ENCODE measurements at places on chromosomes 16 and 17.
A peak's percentile ranks its signal among the peaks of the same experiment; 100 is the strongest.

DNA sequence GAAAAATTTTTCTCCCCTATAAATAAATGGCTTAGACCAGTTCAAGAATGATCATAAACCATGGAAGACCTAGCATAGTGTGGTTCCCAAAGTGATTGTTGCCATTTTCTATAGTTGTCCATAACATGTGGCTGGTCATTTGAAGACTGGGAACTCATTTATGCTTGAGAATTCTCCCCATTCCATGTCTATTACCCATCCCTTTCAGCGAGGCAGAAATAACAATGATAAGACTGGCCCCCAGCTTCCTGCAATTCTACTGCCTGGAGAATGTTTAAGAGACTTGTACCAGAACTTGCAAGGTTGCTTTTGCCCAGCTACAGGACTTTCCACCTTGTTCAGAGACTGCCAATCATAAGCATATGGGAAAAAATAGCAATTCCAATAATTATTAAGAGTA is 146.5 kb upstream of the CDH11 start:
- no peak for DNase-seq

- peak; percentile 32 for DNase-seq
These were observed 69.0 kb downstream of the PLXDC1 start for GRCh38 chr17:39082482-39082881.

GRCh38 chr17:46853896-46854444 is 2.6 kb downstream of the WNT9B start:
- DNase-seq, result no peak

GRCh38 chr16:69610356-69610755 is 44.6 kb downstream of the NFAT5 start:
- DNase-seq, result no peak

GRCh38 chr16:78230832-78231231 is 131.4 kb downstream of the WWOX start:
- no peak for DNase-seq

GRCh38 chr17:80861892-80862291 is 129.7 kb upstream of the CHMP6 start:
- DNase-seq, result no peak

DNA sequence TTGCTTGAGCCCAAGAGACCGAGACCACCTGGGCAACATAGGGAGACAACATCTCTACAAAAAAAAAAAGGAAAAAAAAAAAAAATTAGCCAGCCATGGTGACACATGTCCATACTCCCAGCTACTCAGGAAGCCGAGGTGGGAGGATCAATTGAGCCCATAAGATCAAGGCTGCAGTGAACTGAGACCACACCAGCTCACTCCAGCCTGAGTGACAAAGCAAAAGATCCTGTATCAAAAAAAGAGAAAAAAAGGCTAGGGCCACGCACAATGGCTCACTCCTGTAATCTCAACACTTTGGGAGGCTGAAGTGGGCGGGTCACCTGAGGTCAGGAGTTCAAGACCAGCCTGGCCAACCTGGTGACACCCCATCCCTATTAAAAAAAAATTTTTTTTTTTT is 13.8 kb downstream of the SUMO2 start:
- no peak for DNase-seq

- DNase-seq, result no peak
These were observed 2.3 kb downstream of the MAP3K3 start for GRCh38 chr17:63624531-63624880.

DNA sequence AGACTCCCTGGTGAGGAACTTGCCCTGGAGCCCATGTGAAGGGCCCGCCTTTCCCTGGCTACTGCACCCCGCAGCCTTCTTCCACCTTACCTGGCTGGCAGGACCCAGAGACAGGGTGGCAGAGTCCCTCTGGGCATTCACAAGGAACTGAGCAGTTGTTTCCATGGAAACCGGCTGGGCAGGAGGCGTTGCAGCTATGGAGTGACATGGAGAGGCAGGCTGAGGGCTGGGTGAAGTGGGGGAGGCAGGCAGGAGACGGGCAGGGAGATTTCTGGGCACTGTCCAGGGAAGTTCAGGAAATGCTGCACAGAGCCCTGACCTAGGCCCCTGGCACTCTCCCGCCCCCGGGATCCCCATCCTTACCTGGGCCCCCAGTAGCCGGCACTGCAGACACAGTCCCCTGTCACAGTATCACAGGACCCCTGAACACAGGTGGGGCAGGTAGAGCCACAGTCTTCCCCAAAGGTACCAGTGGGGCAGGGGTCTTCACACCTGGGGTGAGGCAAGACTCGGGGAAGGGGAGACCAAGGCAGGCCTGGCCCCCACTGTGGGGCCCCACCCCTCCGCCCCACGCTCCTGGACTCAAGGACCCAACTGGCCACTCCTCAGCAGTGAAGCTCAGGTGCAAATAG is 5.9 kb downstream of the SCARF1 start:
- DNase-seq, result no peak

DNA sequence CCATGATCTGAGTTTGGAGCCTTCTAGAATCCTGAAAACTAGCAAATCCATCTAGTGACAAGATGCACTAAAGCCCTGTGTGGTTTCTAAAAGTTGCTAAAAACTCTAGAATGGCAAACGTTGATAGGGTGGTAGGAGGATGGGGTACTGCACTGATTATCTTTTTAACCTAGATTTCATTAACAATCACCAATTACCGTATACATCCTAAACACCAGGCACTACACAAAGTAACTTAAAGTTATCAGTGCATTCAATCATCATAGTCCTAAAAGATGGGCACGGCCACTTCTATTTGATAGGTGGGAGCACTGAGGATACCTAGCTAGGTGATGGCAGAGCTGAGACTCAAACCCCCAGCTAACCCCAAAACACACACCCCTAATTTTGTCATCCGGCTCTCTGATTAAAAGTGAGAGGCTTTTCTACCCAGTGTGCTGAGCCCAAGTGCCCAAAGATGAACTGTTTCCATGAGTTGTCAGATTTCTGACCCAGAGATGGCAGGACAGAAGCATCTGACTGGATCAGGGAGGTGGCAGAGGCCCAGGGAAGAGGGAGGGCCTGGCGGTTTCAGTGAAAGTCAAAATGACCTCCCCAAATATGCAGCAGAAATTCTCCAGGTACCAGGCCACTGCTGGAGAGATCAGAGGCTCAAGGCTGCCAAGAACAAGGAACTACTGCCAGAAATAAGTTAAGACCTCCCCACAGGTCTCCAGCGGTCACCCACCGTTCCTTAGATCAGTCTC is 396.8 kb downstream of the SOX9 start:
- no peak for DNase-seq

DNA sequence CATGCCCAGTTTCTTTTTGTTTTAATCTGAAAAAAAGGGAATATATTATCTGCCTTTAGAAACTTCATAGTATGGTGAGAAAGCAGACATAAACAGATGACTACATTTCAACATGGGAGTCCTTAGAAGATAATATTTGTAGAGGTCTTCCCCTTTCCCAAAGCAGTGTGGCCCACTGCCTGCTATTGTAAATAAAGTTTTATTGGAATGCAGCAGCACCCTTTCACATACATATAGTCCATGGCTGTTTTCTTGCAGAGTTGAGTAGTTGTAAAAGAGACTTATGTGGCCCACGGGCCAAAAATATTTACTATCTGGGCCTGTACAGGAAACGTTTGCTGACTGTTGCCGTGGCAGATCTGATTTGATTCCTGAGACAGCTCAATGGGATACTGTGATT is 8.5 kb downstream of the KATNIP start:
- DNase-seq, result no peak

GRCh38 chr16:87471278-87472141 is 21.3 kb downstream of the ZCCHC14 start:
- no peak for DNase-seq

DNA sequence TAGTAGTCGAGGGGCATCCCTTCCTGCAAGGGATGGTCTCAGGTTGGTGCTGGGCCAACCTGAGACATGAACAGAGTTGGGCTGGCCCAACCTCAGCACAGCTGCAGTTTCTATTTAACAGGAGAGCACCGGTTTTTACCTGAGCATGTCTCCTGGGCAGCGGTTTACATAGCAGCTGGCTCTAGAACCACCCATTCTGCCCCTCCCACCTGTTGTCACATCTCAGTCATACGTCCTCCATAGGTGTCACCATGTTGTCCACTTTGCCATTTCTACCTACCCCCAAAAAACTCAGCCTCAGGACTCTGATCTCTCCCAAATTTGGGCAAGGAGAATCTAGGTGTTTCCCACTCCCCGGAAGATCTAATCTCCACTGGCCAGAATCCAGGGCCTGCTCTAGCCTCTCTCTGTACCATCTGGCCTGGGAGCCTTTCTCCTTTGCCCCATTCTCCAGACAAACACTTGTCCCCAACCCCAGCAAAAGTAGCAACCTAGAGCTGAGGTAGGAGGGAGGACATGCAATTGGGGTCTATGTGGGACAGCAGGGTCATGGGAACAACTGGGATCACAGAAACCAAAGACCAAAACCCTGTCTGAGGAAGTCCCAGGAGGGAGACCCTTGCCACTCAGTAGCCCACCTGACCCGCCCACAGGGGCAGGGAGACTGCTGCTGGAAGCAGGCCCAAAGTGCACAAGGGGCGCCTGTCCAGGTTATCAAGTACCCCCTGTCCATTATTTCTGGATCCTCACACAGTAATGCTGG is 19.1 kb downstream of the ETV4 start:
- no peak for DNase-seq

DNA sequence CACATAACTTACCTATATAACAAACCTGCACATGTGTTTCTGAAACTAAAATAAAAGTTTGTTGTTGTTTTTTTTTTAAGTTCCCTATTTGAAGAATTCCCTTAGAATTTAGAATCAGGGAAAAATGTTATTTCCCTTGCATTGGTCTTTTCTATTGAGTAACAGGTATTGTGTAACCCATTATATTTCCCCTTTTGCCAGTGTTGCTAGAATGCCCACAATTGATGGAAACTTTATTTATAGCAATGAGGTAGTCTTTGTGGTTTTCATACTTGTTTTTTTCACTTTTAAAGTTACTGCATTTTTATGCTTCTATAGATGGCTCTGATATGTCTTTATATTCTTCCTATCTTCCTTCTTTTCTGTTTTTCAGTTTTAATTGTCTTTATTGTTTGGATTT is 3.9 kb downstream of the NLRP1 start:
- DNase-seq, result no peak

DNA sequence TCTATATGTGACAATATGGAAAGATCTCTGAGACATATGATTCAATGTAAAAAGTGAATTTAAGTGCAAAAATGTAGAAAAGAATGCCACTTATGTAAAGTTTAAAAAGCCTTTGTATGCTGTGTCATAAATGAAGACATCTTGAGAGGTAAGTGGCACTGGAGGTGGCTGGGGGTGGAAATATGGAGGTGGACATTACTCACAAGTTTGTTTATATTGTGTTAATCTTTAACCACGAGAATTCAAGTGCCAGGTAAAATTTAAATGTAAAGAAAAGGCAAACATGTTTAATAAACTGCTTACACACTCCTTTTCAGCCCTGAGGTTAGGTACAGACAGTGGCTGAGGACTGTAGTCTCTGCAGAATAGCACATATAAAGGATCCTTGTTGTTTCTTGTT is 235.1 kb downstream of the ABCC12 start:
- no peak for DNase-seq

- no peak for DNase-seq
These were observed 12.4 kb upstream of the ST6GALNAC2 start for GRCh38 chr17:76598004-76598439.

DNA sequence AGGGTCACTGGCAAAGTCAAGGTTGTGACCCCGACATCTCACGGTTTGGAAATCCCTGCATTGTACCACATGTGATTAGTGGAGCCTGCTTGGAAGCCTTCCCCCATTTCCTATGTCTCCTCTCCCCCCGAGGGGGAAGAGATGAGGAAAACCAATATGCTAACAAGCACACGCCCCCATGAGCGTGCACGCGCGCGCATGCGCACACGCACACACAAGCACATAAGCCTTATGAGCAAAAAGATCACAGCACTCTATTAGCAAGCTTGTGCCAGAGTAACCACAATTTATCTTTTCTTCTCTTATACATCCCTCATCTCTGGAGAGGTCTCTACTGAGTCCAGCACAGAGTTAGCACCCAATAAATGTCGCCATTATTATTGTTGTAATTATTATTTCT is 31.8 kb upstream of the MMP2 start:
- DNase-seq, result no peak

DNA sequence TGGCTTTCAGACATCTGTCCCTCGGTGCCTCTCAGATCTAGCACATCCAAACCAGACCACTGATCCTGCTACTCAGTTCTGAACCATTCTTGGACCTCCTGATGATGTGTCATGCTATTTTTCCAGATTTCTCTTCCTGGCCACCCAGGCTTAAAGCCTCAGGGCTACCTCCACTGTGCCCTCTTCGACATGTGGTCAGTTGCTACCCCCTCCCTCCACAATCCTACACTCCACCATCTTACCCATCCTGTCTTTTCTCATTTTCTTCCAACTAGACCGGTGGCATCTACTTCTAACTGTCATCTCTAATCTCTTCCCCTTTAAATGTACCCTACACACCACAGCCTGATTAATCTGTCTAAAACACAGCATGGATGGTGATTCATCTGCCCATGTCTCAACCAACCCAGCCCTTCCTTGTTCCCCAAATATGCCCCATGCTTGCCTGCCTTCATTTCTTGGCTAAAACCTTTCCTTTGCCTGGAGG is 478.6 kb downstream of the SLC39A11 start:
- no peak for DNase-seq

GRCh38 chr17:4178651-4179050 is 35.7 kb downstream of the CYB5D2 start:
- DNase-seq, result no peak

GRCh38 chr16:12145918-12146317 is 169.4 kb downstream of the SNX29 start:
- DNase-seq, result no peak

DNA sequence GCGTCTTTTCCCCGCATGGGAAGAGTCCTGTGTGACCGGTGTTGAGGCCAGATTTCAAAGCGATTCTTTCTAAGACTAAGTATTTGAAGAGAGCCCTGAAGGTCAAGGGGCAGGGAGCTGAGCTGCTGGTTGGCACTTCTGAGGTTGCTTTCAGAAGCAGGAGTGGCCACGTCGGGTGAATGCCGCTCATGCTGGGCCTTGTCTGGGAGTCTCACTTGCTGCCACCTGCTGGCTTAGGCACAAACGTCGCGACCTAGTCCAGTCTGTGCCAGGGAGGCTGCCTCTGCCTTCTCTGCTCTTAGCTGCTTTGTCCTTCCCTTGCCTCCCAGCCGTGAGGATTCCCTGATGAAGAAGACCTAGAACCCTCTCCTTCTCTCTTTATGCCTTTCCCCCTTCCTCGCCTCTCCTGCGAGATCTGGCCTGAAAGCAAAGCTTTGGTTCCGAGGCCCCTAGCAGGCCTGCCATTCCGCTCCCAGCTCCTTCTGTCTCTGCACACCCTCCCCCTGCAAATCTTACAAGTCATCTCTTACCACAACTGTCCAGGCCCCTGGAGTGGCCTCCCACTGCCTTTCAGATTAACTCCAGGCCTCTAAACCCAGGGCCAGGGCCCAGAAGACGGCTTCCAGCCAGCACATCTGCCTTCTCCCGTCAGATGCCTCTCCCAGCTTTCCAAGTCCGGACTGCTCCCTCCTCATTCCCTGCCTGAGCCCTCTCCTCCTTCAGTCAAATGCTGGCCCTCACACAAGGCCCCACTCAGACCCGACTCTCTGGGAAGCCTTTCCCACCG is 11.4 kb downstream of the CTNS start:
- DNase-seq, result no peak

- no peak for DNase-seq
These were observed 40.3 kb downstream of the AP2B1 start for GRCh38 chr17:35627417-35627816.
